ENCODE measurements at places on chromosomes 7 and 10.

DNA sequence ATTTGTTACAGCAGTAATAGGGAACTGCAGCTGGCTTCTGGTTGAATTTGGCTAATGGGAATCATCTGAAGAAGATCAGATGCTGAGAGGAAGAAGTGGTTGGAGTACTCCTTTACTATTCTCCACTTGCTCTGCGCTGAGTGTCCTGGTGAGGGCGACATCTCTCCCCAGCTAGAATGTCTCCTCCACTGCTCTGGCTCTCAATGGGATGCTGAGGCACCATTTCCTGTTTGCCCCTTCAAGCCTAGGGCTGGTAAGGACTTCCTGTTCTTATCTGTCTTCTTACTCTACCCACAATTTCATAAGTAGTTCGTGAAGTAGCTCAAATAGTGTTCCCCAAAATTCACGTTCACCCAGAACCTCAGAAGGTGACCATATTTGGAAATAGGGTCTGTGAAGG, 43.2 kb upstream of the TES start:
- no peak for DNase-seq

GRCh38 chr10:87864496-87865059, 1.2 kb downstream of the PTEN start:
- DNase-seq, result peak; percentile 34

- DNase-seq, result no peak
Measured at GRCh38 chr10:102804382-102805055, 32.7 kb downstream of the CYP17A1 start.

- no peak for DNase-seq
Measured at GRCh38 chr7:131786204-131786603, 229.8 kb upstream of the PODXL start.

- DNase-seq, result no peak
Measured at GRCh38 chr10:82558014-82558607, 683.1 kb downstream of the NRG3 start.

DNA sequence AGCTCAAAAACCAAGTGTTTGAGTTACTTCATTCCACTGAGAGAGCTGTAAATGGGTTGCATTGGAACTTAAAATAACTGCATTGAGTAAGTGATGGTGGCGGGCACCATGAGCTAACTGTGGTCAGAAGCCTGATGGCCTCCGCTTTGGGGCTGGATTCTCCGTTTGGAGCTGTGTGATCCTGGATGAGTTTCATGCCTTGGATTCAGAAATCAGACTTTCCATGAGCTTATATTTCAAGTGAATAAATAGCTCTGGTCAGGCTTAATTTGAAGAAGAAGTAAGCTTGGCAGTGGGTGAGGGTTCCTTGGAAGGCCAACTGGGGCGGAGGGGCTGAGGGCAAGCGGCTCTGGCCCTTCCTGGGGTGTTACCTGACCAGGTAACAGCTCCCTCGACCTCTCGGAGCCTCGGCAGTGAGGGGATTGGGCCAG, 5.6 kb downstream of the HTRA1 start:
- no peak for DNase-seq

- peak; percentile 54 for DNase-seq
Measured at GRCh38 chr10:80046629-80047441, 31.6 kb upstream of the TMEM254 start.

- no peak for DNase-seq
Measured at GRCh38 chr7:74615933-74616780, 41.4 kb upstream of the GTF2I start.

- DNase-seq, result no peak
Measured at GRCh38 chr7:92634924-92635519, 44.8 kb upstream of the FAM133B start.

DNA sequence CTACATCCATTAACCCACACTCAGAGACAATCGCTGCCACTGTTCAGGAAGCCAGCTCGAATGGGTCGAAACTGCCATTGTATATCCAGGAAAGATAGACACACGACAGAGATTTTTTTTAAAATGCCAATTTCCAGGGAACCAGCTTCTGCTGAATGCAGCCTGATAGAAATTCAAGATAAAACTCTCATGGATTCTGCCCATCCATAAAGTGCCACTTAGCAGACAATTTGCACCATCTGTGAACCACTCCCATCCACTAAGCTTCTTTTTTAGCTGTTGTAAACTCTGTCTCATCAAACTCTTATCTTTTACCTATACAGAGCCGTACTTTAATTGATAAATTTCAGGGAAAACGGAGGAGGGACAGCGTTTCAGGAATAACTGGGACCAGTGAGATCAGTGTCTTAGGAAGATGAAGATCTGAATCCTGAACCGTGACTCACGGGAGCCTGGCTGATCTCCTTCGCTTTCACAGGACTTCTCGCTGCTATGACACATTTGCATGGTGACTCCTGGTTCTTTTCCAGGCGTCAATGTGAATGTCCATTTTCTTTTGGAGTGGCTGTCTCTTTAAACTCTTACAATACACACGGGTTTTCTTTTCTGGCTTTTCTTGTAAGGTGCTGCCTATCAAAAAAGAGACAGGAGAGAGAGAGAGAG, 103.4 kb downstream of the FAM204A start:
- peak; percentile 3 for DNase-seq

DNA sequence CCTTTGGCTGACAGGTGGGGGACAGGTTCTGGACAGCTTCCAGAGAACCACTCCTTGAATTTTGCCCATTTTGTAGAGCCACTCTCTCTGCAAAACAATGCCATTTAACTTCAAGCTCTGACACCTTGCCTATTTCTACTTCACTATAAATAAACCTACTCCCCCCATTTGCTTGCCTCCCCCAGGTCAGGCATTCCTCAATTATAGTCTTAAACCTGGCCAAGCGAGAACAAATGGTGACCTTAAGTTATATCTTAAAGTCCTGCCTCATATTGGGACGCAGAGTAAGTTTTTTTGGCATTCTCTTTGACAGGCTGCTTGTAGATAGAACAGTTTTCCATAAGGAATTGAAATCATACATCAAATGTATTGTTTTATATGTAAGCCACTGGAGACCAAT, 706.9 kb downstream of the LRMDA start:
- DNase-seq, result no peak

GRCh38 chr7:91098566-91098965, 165.7 kb upstream of the FZD1 start:
- DNase-seq, result no peak

GRCh38 chr7:16727736-16728135, 25.8 kb upstream of the TSPAN13 start:
- no peak for DNase-seq

DNA sequence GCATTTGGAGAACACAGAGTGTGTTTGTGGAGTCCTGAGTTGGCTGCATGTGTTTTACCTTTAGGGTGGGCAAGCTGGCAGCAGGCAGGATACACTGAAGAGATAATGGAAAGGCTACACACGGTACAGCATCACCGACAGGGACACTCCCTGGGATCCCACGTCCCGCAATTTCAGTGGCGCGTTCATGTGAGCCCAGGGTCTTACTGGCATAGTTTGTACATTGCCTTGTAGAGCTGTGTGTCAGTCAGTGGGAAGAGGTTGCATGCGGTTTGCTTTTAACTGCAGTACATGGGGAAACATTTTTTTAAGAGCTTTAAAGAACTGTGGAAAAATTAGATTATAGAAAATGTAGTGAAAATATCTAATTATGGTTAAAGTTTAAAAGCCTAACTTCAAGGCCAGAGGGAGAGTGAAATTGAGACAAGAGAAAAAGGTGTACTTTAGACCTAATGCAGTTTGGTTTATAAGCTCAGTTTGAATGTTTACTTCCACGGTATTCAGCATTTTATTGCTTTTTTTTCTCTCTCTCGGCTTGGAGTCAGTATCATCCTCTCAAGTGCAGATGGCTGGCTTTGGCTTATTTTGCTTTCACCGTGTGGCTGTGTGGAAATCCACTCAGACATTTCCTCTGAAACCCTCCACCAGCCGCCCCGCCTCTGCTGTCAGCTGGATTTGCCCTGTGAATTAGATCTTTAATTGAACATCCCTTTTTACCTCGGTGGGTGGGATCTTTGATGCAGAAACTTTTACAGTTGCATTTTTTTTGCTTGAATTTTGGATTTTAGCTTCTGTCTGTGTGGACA, 364.2 kb upstream of the COBL start:
- no peak for DNase-seq

DNA sequence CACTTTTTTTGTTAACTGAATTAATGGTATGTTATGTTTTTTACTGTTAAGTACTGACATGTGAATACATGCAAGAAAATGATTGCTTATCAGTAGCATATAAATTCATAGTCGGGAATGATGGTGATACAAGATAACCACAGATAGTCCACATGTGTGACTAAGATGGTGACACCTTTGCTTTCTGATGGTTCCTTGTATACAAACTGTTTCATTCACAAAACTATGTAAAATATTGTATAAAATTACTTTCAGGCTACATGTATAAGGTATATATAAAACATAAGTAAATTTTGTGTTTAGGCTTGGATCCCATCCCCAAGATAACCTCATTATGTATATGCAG, 10.0 kb downstream of the CISD1 start:
- DNase-seq, result no peak

DNA sequence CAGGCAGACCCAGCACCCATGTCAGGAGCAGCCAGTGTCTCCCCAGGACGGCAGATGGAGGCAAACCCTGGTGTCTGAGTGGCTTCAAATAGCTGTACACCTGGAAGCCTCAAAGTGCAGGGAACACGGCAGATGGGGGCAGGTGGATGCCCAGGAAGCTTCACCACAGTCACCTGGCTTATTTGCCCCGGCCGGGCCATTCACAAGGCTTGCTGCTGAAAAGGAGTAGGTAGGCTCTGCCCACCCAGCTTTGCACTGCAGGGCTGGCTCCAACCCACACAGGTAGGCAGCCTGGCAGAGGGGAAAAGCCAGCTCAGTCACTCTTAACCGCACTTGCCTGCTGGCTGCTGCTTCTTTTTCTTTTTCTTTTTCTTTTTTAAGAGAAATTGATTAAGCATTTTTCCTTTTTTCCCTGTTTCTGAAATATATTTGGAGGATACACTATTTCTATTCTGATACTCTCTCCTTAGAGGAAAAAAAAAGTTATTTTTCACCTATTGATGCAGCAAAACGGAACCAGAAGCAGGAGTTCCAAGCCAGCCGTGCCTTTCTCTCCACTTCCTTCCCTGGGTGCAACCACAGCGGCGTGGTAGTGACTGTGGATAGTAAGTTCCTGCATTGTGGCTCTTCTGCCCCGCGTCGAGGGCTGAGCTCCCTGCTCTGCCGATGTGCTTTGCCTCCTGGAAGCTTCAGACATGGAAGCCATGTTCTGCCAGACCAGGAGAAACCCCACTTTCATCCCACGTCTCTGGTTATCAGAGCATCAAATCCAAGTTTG, 118.3 kb downstream of the KLF6 start:
- DNase-seq, result no peak

DNA sequence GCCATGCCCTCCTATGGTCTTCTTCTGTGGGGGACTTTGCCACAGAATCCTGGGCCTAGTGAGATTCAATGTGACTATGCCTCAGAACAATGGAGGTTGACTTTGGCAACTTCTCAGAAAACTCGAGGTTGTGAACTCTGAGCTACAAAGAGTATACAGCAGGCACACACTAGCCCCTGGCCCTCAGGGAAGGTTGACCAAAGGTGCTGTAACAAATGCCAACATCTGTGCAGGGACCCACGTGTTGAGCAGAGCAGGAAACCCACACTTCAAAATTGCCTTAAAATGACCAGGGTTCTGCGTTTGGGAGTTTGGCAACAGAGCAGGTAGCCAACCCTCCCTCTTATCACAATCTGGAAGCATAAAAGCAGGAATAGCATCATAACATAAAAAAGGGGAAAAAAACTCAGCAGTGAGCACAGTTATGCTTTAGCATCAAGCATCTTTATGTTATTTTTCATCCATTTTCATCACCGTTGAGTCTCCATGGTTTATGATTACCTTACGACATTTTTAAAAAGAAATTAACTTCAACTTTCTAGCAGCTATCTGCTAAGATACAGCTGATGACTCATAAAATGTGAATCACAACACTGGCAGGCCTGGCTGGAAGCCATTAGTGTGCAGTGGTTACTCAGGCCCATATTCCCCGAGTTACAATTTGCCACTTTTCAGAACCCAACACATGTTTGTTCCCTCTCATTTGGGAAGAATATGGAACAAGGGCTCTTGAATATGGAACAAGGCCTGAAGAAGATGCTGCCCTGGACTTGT, 11.1 kb downstream of the PRLHR start:
- DNase-seq, result no peak

DNA sequence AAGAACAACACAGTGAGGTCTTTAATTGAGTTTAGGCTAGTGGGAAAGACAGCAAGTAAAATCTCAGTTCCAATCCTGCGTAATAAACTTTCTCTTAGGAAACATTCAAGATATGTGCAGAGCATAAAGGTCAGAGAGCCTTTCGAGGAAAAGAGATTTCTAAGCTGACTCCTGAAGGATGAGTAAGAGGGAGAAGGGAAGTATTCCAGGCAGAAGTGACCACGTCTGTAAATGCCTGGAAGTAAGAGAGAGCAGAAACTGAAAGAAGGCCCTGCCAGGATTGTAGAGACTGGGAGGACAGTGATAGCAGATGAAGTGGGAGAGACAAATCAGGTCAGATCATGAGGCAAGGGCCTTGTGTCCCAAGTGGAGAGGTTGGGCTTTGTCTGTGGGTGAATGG, 41.8 kb downstream of the PNLIPRP3 start:
- DNase-seq, result no peak

DNA sequence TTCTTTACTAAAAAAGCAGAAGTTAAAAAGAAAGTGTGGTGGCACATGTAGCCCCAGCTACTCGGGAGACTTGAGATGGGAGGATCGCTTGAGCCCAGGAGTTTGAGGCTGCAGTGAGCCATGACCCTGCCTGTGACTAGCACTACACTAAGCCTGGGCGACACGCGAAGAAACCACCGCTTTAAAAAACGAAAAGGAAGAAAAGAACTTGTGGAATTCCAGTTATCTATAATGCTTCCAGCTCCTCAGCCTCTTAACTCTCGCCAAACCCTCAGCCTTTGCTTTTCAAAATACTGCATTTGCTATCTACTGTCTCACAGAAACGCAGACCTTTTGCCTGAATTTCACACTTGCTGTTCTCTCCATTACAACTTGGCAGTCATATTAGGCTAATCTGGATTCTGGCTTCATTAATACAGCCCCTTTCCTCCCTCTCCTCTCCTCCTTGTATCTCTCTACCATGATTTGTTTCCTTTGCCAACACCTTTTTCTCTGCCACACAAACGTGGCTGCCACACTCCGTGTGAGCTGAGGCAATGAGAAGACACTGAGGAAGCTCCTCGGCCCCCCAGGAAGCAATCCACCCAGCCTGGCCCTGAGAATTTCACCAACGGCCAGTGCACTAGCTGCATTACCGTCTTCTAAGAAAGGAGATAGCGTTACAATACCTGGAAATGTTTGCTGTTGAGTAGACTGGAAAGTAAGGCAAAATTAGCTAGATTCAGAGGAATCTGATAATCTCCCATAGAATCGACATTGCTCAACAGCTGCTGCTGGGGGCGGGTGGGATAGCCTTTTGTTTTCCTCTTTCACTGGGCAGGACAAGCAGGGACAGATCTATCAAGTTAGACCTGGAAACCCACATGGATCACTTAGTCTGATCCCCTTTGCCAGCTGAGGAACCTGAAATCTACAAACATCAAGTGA, 37.2 kb downstream of the CALML5 start:
- no peak for DNase-seq
